ENCODE measurements at places on chromosomes 12 and 14. TPM values are rescaled to one million over a fixed set of nuclear protein-coding genes. Genes with fewer than 3 reads are reported as not detected.

The ALX1 gene
- 40.2 TPM for total RNA-seq

The GALNT9 gene
- total RNA-seq, result 12.0 TPM

The ACRBP gene
- total RNA-seq, result 2.3 TPM

The SDS gene
- total RNA-seq, result not detected

The SMAGP gene
- total RNA-seq, result 13.8 TPM

The CYP46A1 gene
- total RNA-seq, result 2.3 TPM

The SELPLG gene
- 4.8 TPM for total RNA-seq

The HCAR1 gene
- 3.7 TPM for total RNA-seq

The PLXNC1 gene
- 12.8 TPM for total RNA-seq

The NPFF gene
- total RNA-seq, result not detected

The INHBC gene
- 0.41 TPM for total RNA-seq

Data from metanephros (tissue), 2 donors.